ENCODE measurements at places on chromosomes 13 and 19.
A peak's percentile ranks its signal among the peaks of the same experiment; 100 is the strongest.

GRCh38 chr13:110875241-110875640 lies 39.6 kb downstream of the ANKRD10 start:
- no peak for DNase-seq

GRCh38 chr19:6238643-6239281 lies 41.0 kb downstream of the MLLT1 start:
- DNase-seq, result no peak

GRCh38 chr13:36509369-36509768 lies 77.1 kb downstream of the CCNA1 start:
- DNase-seq, result no peak

DNA sequence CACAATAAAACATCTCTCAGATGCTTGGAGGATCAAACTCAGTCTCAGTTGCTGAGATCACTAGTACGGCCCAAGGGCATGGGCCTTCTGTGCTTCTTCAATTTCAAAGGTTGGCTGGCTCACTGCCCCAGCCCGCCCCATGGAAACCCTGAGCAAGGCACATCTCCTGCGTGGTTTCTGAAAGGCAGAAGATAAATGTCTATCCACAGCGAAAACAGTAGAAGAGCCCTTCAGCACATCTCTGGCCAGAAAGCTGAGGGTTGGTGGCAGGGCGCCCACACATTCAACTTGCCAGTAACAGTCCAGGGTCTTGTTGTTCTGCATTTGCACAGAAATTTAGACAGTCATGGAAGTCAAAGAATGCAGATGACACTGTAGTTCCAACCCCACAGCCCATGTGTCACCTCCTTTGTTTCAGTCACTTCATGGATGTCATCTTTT lies 24.0 kb upstream of the KATNAL1 start:
- DNase-seq, result no peak

GRCh38 chr13:76622315-76623040 lies 263.7 kb downstream of the KCTD12 start:
- no peak for DNase-seq

DNA sequence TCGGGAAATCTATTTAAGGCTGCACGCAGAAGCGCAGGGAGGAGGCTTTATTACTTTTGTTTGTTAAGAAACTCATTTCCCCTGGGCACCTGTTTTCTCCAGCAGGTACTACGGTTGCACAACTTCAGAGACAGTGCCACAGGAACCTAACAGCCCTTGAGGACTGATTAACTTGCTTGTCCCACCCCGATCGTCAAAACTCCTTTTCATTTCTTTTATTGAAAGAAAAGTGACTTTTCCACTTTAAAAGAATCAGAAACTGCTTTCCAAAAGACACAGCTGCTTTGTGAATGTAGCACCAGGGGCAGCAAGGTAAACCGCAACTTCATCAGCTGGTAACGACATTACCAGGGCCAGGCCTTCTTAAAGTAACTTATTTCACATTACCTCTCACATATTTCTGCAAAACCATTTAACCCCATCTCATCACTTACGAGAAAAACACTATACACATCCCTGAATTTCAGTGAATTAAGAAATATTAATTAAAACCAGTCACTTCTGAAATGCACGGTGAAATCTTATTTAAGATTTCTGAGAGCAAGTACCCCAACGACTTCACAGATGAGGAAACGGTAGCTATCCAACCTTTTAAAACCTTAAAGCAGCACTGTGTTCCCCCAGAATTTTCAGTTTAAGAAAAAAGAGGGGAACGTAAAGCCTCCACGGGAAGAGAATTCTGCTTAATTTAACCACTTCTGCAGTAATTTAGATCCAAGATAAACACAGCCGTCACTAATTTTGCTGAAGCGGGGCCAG lies 1.4 kb downstream of the ANKRD10 start:
- peak; percentile 11 for DNase-seq

- DNase-seq, result no peak
These were observed 15.5 kb upstream of the SERPINE3 start for GRCh38 chr13:51323824-51324511.

DNA sequence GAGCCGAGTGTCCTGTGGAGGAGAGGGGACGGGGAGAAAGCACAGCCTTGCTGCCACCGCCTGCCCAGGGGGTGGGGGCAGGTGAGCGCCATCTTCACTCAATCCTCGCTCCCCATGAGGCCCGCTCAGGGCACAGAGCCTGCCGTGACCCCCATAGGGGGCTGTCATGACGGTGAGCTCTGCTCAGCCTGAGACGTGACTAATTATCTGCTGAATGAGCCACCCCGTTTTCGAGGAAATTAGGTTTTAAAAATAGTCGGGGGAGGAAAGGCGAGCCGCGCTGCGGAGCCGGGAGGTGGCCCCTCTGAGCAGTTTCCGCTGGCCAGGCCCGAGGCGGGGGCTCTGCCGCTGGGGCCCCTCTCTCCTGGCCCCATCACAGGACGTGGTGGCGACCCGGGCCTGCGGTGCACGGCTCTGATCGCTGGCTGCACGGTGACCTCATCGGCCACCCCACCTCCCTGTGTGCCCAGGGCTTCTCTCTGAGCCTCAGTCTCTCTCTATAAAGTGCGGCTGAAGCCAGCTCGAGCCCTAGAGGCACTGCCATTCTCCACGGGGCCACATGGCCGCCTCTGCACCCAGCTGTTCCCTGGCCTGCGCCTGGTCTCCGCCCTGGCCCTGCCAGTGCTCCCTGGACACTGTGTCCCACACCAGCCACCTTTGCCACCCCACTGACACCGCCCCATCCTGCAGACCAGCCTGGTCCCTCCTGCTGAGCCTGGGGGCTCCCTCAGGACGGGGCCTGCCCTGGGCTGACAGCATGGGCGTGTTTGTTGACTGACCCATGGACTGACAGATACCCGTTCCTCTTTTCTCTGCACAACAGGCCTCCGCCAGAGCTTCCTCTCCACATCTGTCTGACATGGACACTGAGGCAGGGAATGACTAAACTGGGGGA lies 28.3 kb downstream of the PIP5K1C start:
- DNase-seq, result peak; percentile 55

DNA sequence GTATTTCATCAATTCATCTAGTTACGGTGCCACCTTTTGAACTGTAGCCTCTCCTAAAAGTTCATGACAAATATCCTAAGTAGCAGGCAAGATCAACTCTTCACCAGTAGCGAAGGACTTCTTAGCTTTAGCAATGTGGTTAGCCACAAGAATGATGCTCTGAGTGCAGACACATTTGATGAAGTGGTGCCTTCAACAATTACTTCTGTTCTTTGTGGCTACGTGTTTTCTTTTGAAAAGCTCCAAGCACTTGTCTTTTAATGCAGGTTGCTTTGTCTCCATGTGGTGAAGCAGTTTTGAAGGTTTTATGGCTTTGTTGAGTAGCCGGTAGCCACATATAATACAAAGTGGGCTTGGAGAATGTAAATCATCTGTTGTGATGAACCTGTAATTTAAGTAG lies 194.7 kb downstream of the B3GLCT start:
- DNase-seq, result no peak

DNA sequence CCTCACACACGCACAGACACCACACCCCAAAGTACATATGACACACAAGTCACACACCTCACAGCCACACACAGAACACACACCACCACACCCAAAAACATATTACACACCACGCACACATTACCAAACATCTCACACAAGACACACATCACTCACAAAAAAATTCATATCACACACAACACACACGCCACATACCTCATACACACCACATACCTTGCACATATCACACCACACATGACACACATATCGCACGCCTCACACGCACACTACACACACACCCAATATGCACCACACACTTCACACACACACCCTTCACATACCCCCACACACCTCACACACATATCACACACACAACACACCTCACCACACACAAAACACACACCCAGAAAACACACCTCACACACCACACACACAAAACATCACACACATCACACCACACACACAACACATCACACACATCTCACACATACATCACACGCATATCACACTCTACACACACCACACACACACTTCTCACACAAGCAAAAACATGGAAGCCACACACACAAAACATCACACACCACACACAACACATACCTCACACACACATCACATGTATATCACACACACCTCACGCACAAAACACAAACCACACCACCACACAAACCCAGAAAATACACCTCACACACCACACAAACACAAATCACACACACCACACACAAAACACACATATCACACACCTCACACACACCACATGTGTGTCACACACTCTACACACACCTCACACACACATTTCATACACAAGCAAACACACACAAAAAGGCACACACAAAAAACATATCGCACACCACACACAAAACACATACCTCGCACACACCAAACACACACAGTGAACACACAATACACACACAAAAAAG lies 132.1 kb downstream of the CRYL1 start:
- no peak for DNase-seq

DNA sequence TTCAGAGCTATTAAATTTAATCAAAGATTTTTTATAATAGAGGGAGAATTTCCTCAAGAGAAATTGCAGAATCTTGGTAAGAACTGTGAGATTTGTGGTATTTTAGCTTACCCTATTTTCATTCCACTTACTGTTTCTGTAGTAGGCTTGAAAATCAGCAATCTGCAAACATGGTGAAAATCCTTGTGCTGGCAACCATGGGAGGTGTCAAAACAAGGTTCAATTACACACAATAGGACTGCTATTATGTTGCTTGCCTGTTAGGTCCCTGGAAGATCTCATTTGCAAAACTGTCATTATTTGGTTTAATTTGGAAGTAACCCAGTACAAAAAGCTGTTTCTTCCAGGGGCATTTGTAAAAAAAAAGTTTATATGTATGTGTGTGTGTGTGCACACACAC lies 662.8 kb upstream of the SLITRK6 start:
- no peak for DNase-seq

DNA sequence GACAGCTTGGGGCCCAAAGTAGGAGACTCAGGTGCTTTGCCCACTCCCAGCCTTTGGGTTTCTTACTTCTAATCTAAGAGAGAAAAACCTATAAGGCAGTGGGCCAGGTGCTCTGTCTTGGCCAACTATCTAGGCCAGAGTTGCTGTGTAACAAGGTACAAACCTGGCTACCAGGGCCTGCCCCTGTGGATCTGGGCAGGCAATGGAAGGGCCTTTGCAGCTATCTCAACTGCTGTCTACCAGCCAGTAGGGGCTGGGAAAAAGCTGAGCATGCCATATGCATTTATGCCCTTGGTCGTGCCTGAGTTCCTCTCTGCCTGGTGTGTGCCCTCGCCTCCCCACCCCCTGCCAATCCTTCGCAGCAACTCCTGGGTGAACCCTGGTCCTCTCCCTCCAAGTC lies 16.7 kb upstream of the SERPINE3 start:
- DNase-seq, result no peak

GRCh38 chr19:5952193-5953029 lies 25.5 kb downstream of the RANBP3 start:
- DNase-seq, result no peak

- no peak for DNase-seq
These were observed 24.6 kb downstream of the CYSLTR2 start for GRCh38 chr13:48678316-48678715.

GRCh38 chr13:91174886-91175501 lies 172.5 kb upstream of the MIR17HG start:
- no peak for DNase-seq

DNA sequence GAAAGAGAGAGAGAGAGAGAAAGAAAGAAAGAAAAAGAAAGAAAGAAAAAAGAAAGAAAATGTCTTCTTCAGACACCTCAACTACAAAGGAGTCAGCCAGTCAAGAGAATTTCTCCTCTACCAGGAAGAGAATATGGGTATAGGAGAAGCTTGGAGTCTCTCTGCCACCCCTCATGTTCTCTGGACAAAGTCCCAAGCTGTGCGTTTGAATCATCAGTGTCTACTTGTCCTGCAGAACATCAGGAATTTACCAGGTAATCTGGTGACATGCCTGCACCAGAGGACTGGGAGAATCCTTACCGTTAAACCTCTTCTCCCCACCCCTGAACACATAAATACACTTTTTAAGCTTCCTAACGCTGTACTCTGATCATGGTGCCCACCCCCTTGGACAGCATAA lies 119.5 kb downstream of the TM9SF2 start:
- DNase-seq, result no peak

- no peak for DNase-seq
These were observed 27.2 kb downstream of the MYH14 start for GRCh38 chr19:50230379-50231351.

GRCh38 chr13:20359335-20359734 lies 127.2 kb upstream of the GJB6 start:
- no peak for DNase-seq

DNA sequence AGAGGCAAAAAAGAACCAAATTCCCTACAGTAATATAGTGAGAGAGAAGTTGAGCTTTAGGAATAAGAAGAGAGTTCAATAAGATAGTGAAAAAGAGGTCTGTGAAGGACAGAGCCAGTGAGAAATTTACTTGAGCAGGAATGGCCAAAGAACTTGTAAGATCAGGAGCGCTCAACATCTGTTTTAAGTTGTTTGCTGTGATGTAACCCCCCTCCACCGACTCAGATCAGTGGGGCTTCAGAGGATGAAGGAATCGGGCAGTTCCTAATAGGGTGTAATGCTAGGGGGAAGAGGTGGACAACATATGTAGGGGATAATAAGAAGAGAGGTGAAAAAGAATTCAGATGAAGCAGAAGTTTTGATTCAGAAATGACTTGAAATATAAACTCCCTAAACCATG lies 85.3 kb upstream of the FNDC3A start:
- no peak for DNase-seq

- no peak for DNase-seq
These were observed 83.1 kb downstream of the ZNF486 start for GRCh38 chr19:20250121-20250520.

DNA sequence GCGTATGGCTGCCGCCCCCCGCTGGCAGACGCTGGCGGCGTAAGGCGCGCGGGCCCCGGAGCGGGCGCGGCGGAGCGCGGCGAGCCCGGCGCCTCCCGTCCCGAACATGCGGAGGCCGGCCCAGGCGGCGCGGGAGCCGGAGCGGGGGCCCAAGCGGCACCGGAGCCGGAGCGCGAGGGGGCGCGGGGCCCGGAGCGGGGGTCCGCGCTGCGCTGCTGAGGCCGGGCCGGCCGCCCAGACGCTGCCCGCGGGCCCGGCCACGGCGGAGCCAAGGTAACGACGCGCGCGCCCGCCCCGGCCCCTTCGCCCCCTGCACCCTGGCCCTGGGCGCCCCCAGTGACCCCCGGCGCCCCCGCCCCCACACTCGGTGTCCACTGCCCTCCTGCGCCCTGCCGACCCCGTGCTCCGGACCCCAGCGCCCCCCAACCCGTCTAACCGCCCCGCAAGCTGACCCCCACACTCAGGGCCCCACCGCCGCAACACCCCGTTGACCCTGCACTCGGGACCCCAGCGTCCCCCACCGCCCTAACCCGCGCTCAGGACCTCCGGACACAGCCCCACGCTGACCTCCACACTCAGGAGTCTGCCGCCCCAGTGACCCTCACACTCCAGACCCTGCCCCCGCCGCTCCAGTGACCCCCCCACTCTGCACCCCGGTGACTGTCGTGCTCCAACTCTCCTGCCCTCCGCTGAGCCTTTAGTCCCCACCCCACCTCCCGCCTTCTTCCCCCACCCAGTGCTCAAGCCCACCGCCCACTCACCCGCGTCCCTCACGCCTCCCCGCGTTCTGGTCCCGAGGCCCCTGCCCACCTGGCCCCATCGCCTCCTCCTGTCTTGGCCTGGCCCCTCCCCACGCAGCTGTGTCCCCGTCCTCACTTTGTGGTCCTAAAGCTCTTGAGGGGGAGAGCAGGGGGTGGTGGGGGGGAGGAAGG lies at the start of gene CSNK1G2:
Gene CSNK1G2, plus strand, starts transcription at position 27 of the 932 bp plus-strand sequence. CDS start 28,601 bp downstream, outside the sequence.
- DNase-seq, result no peak
